ENCODE measurements at places on chromosomes 5 and 9. TPM values are rescaled to one million over a fixed set of nuclear protein-coding genes. Genes with fewer than 3 reads are reported as not detected.

The SV2C gene
- total RNA-seq = 0.02 TPM

The NR2F1-AS1 gene
- total RNA-seq = not detected

The NUTM2G gene
- not detected for total RNA-seq

The LHX3 gene
- total RNA-seq = not detected

The CFAP90 gene
- not detected for total RNA-seq

Data from activated naive CD4-positive, alpha-beta T cell treated with anti-CD3 and anti-CD28 coated beads, Interleukin-2, amount 10 ng/mL, durations not matched to agents 5 hours and 36 hours (primary cell).